ENCODE measurements at places on chromosomes 3 and 15.

DNA sequence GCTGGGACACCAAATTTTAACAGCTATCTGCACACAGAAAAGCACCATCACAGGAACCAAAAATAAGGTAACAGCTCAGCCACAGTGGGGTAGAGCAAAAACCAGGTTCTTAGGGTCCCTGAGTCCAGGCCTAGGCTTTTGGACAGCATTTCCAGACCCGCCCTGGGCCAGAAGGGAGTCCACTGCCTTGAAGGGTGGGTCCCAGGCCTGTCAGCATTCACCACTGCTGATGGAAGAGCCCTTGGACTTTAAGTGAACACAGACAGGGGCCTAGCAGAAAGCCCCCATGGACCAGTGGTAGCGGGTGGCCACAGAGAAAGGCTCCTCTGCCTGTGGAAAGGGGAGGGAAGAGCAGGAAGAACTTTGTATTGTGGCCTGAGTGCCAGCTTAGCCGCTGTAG, 56.4 kb downstream of the PLCH1 start:
- no peak for DNase-seq

DNA sequence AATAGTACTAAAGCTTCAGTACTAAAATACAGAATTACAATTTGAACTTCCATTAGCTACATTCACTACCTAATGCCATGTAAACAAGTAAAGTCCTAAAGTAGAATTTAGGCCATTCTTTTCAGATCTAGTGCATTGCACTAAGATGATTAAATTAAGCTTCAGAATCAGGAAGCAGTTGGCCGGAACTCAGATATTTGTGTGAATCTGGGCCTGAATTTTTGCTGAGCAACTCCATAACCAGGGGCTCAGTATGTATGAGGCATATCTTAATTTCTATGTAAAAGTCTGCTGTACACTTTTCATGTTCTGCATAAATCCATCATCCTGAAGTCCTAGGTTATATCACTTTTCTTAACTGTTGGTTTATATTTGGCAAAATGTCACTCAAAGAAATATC, 246.4 kb downstream of the RBMS3 start:
- DNase-seq = no peak

GRCh38 chr3:11230832-11231231, 41.4 kb upstream of the ATG7 start:
- no peak for DNase-seq

DNA sequence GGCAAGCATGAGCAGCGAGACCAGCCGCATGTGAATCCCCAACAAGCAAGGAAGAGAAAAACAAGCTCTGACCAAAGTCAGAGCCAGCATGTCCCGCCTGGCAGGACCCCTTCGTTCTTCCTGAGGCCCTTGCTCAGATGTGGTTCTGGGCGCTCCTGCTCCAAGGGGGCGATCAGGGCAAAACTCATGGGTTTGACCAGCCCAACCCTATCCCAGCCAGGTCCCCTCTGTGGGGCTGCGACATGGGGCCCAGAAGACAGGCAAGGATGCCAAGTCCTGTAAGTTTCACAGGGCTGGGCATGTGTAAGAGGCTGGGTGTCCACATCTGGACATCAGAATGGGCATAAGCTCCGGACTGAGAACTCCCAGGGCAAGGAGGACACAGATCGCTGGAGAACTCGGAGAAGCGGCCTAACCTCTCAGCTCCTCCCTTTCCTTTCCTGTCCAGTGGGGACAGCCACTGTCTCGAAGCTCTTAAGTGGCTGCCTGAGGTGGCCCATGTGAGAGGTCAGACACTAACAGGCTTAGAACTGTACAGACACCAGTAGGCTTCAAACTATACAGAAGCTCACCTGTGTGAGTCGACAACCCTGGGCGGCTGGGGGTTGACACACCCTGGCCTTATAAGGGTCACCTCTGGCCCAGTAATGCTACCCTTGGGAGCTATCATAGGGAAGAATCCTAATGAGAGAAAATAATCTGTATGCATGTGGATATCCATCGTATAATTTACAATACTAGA, 48.9 kb downstream of the XXYLT1 start:
- DNase-seq = no peak

GRCh38 chr3:86845726-86846125, 145.2 kb downstream of the VGLL3 start:
- no peak for DNase-seq

GRCh38 chr3:189589179-189589569, 42.0 kb upstream of the TP63 start:
- DNase-seq = no peak

DNA sequence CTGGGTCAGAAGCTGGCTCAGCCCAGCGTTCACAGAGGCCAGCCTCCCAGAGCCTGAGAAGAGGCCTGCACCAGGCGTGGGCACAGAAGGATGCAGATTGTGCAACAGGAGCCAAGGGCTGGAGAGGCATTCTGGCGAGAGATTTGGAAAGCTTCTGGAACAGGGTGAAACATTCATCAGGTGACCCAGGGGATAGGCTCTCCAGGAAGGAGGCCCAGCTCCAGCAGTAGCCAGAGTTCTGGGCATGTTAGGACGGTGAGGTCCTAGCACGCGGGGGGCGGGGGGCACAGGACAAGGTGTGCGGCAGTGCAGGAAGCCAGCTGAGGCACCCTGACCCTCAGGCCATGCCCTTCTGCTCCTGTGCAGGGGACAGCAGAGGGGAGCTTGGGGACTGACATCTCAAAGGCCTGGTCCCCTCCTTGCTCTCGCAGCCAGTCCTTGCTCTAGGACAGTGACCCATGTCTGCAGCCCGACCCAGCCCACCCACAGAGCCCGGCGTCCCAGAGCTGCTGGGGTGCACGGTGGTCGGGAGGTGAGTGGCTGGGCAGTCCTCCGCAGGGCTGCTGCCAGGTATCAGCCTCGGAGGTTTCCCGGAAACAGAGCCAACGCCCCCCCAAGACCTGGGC, 111.7 kb upstream of the KLF13 start:
- peak; percentile 84 for DNase-seq

- peak; percentile 40 for DNase-seq
Observed at GRCh38 chr3:186255703-186256331, 106.2 kb downstream of the DGKG start.

DNA sequence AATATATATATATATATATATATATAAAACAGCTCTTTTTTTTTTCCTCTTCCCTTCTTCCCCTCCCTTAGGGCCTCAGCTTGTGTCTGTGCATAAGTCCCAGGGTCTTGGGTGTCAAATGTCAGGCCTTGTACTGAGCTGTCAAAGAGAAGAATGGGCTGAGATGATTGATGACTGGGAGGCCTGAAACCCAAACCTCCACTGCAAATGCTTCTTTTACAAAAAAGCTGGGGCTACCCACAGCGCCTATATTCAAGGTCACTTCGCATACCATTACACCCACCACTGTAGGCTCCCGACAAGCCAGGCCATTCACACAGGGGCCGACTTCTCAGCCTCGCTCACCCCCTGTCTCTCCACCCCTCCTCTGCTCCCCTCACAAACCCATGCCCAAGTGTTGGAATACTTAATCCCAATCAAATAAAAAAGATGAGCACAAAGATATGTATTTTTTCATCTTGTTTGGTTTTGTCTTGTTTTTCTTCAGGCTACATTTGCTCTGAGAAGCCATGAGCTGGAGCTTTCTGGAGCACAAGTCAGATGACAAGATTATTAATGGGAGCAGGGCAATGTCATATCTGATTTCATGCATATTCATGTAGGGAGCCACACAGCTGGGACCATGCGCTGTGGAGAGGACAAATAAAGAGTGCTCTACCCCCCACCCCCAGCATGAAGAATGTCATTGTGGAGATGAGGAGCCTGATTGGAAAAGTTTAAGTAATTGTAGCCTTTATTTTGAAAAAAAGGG, 614.4 kb upstream of the NR2F2 start:
- no peak for DNase-seq

GRCh38 chr3:175041369-175041768, 182.2 kb downstream of the NAALADL2 start:
- DNase-seq = no peak

DNA sequence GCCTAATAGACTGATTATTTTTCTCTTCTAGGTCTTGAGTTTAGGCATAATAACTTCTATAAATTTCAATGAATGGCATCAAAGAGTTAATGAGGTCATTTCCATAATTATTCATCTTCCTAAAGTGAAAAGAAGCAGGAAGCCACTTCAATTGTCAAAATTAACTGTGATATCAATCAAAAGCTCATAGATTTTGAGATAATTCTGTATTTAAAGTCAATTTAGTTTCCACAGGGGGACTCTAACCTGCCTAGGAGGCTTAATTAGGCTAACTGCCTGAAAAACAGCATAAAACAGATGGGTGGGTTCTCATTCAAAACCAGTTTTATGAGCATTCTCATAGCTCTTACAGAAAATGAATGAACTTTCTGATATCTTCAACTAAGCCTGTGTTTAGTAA, 177.8 kb downstream of the OTOL1 start:
- DNase-seq = no peak

- no peak for DNase-seq
Observed at GRCh38 chr3:56702490-56703315, 19.6 kb upstream of the TASOR start.

- peak; percentile 42 for DNase-seq
Observed at GRCh38 chr3:141074529-141074928, 23.4 kb downstream of the SPSB4 start.

DNA sequence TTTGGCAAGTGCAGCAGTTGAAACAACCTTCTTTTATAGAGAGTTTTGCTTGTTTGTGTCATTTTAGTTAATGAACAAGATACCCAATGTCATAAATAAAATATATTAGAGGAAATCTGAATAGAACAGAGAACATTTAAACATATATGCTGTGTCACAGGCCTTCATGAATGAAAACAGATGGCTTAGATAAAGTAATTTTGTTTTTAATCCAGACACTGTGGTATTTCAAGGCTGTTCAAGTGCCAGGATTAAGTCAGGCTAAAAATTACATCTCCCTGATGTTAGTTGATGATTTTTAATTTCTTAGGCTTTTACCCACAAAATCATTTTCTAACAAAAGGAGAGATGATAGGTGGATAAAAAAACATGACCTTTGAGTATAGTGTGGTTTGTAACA, 4.9 kb upstream of the ACKR4 start:
- no peak for DNase-seq

GRCh38 chr15:60407415-60407805, 9.6 kb upstream of the ANXA2 start:
- DNase-seq = no peak

GRCh38 chr3:79362571-79363270, 405.1 kb downstream of the ROBO1 start:
- no peak for DNase-seq

- DNase-seq = no peak
Observed at GRCh38 chr15:25070353-25070963, 115.7 kb downstream of the SNRPN start.

- DNase-seq = no peak
Observed at GRCh38 chr15:67134067-67134838, 68.9 kb downstream of the SMAD3 start.

- DNase-seq = no peak
Observed at GRCh38 chr3:105933871-105934270, 65.1 kb upstream of the CBLB start.

- no peak for DNase-seq
Observed at GRCh38 chr3:36688815-36689214, 75.5 kb downstream of the DCLK3 start.

DNA sequence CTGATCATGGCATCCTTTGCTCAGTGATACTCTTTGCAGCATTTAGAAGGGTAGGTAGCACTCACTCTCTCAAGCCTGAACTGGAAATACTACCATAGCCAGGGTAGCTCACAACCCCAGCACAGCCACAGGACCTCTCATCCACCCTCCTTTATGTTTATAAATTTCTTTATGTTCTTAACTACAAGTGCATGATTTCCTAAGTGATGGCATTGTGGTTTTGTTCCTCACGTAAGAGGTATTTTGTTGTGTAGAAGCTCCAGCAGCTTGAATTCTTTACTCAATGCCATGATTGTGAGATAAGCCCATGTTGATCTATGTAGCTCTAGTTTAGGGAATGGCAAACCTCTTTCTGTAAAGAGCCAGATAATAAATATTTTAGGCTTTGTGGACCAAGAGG, 7.9 kb upstream of the RTP3 start:
- no peak for DNase-seq

GRCh38 chr15:83207660-83208366, at the start of gene HDGFL3:
Gene HDGFL3, minus strand, starts transcription at chr15:83207823. Its CDS starts 409 bp downstream, at chr15:83207414.
- DNase-seq = peak; percentile 32

GRCh38 chr15:74865316-74865715, 7.8 kb downstream of the SCAMP2 start:
- DNase-seq = no peak

DNA sequence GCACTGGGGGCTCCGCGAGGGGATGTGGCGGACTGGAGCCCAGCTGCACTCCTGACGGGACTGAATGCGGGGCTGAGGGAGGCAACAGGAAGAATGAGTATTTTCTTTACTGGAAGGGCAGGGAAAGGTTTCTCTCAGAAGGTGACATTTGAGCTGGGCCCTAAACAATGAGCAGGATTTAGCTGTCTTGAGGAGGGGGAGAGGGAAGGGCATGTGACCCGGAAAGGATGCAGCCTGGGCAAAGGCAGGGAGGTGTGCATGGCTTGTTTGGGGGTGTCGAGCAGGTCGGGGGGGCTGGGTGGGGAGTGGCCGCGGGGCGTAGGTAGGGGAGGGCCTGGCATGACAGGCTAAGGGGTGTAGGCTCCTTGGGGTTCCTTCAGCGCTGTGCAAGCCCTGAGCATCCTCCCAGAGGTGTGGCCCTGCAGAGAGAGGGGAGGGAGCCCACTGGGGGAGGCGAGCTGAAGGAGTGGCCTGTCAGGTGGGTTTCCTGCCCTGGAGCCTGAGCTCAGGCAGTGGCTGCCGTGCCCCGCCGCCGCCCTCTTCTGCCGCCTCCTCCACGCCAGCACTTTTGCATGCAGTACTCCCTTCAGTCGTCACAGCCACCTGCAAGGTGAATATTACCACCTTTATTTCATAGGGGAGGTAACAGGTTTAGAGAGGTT, 17.2 kb upstream of the ANKDD1A start:
- peak; percentile 90 for DNase-seq

- no peak for DNase-seq
Observed at GRCh38 chr3:128481438-128481942, 11.5 kb downstream of the GATA2 start.

- no peak for DNase-seq
Observed at GRCh38 chr3:126835472-126836219, 131.6 kb downstream of the CHCHD6 start.

- DNase-seq = no peak
Observed at GRCh38 chr15:92645731-92646130, 9.8 kb downstream of the FAM174B start.

DNA sequence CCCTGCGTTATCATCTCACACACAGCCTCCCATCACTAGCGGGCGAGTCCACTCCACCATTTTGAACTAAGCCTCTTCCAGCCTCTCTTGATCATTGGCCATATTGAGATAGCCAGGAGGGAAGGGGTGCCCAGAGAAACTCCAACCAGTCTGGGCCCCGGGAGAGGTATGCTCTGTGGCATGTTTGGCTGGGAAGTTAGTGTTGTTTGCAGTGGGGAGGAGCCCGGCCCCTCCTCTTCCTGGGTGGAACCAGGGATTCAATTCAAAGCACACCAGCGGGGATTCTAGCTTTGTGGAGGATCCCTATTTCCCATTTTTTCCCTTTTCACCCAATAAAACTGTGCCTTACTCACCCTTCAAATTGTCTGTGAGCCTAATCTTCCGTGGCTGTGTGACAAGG, 71.8 kb downstream of the GBE1 start:
- no peak for DNase-seq

- DNase-seq = no peak
Observed at GRCh38 chr15:56251315-56252095, 7.8 kb upstream of the RFX7 start.

Data from upper lobe of left lung (tissue), 6 donors.